ENCODE measurements at places on chromosomes 11 and 22. TPM values are rescaled to one million over a fixed set of nuclear protein-coding genes. Genes with fewer than 3 reads are reported as not detected.

- no peak overlapping the region for H3K27ac ChIP-seq
- DNase-seq = no peak
- no peaks in the 10 kb centered on the region for H3K4me1 ChIP-seq
These were observed 55.1 kb upstream of the CLDN5 start for GRCh38 chr22:19579115-19579811.

- no peaks in the 10 kb centered on the region for H3K4me1 ChIP-seq
- H3K36me3 ChIP-seq = no peaks in the 10 kb centered on the region
- no peak overlapping the region for H3K4me3 ChIP-seq
- H3K27ac ChIP-seq = no peak overlapping the region
These were observed 4.5 kb upstream of the NCF4 start for GRCh38 chr22:36856121-36856791.

DNA sequence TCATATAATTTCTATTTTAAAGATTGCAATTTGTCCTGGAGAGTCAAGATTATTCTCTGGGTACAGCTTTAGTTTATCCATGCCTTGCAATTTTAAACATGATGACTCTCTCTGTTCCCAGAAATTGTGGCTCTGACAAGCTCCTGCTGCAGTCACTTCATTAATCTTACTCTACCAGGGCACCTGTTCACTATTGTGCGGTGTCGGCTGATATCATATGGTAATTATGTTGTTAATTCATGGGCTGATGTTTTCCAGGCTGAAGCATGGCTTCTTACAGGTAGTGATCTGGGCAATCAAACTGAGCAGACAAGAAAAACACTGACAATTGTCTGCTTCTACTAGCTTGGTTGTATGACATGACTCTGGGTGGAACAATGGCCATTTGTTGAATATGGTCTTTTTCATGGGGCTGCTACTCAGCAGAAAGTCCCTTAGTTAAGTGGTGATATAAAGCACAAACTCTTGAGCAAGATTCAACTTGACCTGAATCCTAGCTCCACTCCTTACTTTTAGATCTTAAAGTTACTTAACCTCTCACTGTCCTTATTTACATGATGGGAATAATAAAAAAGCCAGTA, 230.7 kb downstream of the FAT3 start:
- no peak overlapping the region for H3K4me3 ChIP-seq
- H3K4me1 ChIP-seq = no peaks in the 10 kb centered on the region
- DNase-seq = no peak
- no peaks in the 10 kb centered on the region for H3K36me3 ChIP-seq

DNA sequence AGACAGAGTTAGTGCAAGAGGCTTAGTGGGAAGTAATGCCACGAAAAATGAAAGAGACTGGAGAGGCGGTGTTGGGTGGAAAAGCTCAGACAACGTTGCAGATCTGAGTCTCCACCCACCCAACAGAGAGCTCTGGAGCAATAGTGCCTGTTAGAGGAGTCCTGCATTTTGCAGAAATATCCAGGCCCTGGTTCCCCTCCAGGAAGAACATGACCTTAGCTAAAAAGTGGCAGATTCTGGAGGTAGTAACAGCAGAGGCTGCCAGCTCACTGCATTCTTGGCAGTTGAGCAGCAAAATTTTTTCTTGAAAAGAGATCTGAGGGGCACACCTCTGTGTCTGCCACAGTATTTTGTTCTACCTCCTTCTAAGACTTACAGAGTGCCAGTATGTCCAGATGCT, 27.7 kb upstream of the BIRC3 start:
- H3K4me1 ChIP-seq = no peaks in the 10 kb centered on the region
- no peaks in the 10 kb centered on the region for H3K36me3 ChIP-seq
- H3K27ac ChIP-seq = no peak overlapping the region
- DNase-seq = no peak
- no peaks in the 10 kb centered on the region for H3K27me3 ChIP-seq
- no peak overlapping the region for H3K4me3 ChIP-seq

DNA sequence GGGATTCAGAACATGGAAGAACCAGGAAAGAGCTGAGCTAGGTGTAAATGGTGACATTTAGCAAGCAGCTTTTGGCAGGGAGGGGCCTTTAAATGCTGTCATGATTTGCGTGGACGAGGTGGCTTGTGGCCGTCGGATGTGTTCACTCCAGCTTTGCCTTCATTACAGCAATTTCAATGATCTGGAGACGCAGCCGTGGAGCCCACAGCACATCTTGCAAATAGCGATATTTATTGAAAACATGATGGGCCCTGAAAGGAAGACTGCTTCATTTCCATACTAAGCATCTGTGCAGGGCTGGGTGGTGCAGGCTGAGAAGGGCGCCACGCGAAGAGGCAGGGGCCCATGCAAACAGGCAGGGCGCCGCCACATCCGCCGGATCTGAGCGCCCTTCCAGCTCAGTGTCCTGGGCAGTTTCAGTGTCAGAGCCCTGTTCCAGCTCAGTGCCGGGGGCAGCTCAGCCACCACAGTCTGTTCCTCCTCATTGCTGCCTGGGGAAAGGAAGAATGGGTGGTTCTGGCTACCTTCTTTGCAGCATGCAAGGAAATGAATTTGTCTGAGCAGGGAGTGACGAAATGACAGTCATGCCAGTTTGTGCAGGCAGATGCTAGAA, 111.1 kb upstream of the TTC12 start:
- no peak overlapping the region for H3K27ac ChIP-seq
- no peak for DNase-seq
- no peaks in the 10 kb centered on the region for H3K36me3 ChIP-seq
- no peaks in the 10 kb centered on the region for H3K27me3 ChIP-seq
- no peaks in the 10 kb centered on the region for H3K4me1 ChIP-seq

The C11orf54 gene
- total RNA-seq = 30.7 TPM

DNA sequence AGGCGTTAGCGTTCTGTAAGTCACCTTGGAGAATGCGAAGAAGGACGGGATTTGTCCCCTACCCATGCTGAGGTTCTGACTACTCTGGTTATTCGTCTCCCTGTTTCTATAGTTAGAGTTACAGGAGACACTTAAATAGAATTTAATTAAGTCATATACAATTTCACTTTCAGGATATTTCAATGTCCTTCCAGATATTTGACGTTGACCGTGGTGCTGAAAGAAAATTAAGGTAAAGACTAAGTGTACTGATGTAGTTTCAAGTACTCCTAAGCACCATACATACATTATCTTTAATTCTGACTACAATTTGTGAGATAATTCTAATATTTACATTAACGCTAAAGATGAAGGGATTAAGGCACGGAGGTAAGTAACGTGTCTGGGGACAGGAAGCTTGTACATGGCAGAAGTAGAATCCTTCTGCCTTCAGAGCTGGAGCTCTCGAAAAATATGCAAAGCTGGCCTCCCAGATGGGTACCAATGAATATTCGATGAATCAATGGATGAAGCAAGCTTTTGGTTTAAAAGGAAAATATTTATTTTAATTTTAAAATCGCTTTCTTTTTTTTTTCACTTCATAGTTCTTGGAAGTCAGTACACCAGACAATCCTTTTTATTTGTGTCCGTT, 539 bp upstream of the SLC36A4 start:
- DNase-seq = no peak
- H3K36me3 ChIP-seq = no peaks in the 10 kb centered on the region
- no peaks in the 10 kb centered on the region for H3K27me3 ChIP-seq
- H3K4me3 ChIP-seq = peak overlapping the region; percentile 57

The OR8G5 gene
- total RNA-seq = not detected

DNA sequence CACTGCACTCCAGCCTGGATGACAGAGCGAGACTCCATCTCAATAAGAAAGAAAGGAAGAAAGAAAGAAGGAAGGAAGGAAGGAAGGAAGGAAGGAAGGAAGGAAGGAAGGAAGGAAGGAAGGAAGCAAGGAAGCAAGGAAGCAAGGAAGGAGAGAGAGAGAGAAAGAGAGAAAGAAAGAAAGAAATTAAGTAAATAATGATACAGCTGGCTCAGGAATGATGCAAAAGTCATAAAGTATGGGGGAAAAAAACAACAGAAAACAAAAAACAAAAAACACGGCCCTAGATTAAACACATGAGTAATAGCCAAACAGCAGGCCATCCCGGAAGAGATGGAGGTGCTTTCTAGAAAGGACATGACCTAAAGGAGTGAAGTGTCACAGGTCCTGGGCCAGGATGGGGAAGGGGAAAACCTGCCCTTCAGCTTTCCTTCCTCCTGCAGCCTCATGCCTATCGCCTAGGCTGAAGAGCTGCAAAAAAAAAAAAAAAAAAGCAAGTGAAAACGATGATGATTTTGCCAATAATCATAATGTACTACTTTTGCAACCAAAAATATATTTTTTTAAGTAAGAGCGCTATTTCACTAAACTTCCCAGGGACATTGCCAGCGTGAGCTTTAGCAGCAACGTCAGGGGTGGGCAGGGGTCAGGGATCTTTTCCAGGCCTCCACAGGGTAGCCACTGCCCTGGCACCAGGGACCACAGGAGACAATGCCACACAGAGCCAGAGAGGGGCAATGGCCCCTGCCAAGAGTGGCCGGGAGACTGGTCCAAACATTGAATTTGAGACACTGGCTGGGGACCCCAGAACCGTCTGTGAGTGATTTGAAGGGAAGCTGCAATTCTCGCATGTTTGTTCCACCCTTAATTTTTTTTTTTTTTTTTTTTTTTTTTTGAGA, 28.2 kb upstream of the TMPRSS4 start:
- no peak overlapping the region for H3K27ac ChIP-seq
- no peaks in the 10 kb centered on the region for H3K36me3 ChIP-seq
- DNase-seq = no peak

The OSBP2 gene
- total RNA-seq = 2.3 TPM

DNA sequence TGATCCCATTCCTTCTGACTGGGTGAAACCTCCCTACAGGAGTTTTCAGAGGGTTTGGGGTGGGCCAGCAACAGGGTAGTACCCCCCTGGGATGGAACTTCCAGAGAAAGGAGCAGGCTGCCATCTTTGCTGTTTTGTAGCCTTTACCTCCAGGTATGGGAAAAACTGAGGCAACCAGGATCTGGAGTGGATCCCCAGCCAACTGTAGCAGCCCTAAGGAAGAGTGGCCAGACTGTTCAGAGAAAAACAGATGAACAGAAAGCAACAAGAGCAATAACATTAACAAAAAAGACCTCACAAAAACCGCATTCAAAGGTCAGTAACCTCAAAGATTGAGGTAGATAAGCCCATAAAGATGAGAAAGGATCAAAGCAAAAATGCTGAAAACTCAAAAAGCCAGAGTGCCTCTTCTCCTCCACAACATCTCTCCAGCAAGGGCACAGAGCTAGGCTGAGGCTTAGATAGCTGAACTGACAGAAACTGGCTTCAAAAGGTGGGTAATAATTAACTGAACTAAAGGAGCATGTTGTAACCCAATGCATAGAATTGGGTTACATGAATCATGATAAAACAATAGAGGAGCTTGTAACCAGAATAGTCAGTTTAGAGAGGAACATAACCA, 1288.6 kb upstream of the CNTN5 start:
- no peak overlapping the region for H3K4me3 ChIP-seq
- no peak for DNase-seq
- no peak overlapping the region for H3K27ac ChIP-seq
- H3K4me1 ChIP-seq = no peaks in the 10 kb centered on the region
- no peaks in the 10 kb centered on the region for H3K36me3 ChIP-seq

The INS gene
- 1,666 TPM for total RNA-seq

All from pancreas (tissue), 10 donors.